NCI-H524 treated with DMSO at 0.1 percent for 48 hours (cell line): ENCODE measurements at places on chromosomes 6 and 20.
A peak's percentile ranks its signal among the peaks of the same experiment; 100 is the strongest.

- no peak for DNase-seq
Observed at GRCh38 chr6:99745651-99746050, 139.0 kb downstream of the PRDM13 start.

- no peak for DNase-seq
Observed at GRCh38 chr20:51327251-51327841, 215.2 kb downstream of the NFATC2 start.

GRCh38 chr6:117263353-117263927 lies 1.9 kb upstream of the VGLL2 start:
- DNase-seq = no peak

- no peak for DNase-seq
Observed at GRCh38 chr6:31169123-31169857, 1.2 kb downstream of the POU5F1 start.

- DNase-seq = no peak
Observed at GRCh38 chr6:161395716-161396231, 121.9 kb upstream of the AGPAT4 start.

DNA sequence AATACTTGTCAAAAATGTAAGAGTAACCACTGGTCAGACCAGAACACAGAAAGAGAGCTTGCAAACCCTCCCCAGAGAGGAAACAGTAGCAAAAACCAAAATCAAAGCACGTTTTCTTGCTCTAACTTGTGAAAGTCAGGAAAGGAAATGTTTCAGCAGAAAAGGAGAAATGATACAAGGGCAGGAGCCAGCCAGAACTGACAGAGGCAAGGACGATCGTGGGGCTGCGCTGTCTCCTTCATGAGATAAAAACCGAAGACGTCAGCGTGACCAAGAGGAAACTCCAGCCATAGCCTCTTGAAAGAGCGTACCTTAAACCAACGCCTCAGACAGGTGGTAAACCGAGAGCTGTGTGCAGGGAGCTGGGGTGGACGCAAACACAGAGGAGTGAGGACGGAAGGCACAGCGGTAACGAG lies 27.5 kb downstream of the LAMA5 start:
- DNase-seq = no peak

DNA sequence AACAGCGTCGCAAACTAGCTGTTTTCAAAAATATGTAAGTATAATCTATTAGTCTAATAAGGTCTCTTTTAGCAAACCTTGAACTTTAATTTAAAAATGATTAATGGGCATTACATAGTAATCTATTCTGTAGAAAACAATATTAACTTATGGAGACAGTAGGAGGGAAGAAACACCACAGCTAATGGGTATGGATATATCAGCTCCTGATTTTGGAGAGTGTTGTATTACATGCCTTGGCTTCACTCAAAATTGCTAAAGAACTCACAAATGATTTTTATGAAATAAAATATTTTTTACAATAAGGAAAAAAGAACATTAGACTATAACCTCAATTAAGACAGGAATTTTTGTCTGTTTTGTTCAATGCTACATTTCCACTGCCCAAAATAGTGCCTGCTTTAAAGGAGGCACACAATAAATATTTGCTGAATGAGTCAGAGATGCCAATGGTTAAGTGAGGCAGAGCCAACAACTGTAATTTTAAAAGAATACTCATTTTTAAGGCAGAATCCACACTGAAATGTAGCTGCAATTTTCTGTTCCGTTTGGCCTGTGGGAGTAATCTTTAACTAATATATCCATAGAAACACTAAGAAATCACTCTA lies 15.7 kb downstream of the ATG5 start:
- no peak for DNase-seq

- no peak for DNase-seq
Observed at GRCh38 chr6:5457983-5458683, 196.8 kb downstream of the FARS2 start.

GRCh38 chr6:52741872-52742271 lies 21.4 kb downstream of the GSTA2 start:
- DNase-seq = no peak

DNA sequence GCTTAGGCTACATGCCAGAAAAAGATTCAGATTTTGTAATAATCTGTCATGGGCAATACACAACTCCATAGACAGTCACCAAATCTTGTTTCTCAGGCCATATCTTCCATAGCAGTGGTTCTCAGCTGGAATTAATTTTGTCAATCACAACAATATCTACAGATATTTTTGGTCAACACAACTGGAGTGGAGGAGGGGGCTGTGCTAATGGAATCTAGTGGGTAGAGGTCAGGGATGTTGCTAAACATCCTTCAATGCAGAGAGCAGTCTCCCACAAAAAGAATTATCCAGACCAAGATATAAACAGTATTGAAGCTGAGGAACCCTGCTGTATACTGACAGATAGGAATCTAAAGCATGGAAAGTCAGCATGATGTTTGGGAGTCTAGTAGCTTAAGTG lies 174.6 kb downstream of the UBE3D start:
- no peak for DNase-seq

- DNase-seq = peak; percentile 97
Observed at GRCh38 chr6:149840345-149841075, 23.6 kb downstream of the LRP11 start.

GRCh38 chr6:98833057-98833306 lies 1.4 kb upstream of the POU3F2 start:
- no peak for DNase-seq

GRCh38 chr20:16575390-16576140 lies 2.3 kb upstream of the KIF16B start:
- no peak for DNase-seq

DNA sequence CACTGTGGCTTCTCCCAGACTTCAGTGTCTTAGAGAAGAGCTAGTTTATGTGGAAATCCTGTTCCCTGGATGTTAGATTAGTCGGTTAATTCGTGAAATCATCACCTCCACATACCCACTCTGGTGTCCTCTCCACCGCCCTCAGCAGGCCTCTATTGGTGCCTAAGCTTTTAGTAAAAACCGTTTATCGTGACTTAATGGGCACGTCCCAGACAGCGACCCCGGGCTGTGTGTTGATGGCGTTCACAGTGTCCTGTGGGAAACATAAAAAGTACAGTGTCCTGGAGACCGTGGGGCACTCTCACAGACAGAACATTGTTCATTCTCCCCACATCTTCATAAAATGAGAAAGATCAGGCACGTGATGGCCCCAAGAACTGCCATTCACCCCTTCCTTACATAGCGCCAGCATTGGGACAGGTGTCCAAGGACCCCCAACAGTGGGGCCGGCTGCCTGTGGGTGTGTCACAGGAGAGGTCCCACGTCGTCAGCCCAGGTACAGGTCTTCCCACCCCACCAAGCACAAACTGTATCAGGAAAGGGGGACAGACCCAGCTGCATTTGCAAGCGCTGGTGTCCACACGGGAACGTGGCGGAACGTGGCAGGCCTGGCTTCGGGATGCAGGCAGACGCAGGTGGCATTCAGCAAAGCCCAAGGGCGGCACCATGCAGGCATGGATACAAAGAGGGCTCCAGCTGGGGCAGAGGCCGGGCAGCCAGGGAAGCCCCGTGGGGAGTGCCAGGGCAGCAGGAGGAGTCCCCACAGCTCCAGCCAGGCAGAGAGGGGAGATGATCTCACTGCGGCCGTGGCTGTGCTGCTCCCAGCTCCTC lies 237.7 kb downstream of the DLL1 start:
- DNase-seq = no peak

DNA sequence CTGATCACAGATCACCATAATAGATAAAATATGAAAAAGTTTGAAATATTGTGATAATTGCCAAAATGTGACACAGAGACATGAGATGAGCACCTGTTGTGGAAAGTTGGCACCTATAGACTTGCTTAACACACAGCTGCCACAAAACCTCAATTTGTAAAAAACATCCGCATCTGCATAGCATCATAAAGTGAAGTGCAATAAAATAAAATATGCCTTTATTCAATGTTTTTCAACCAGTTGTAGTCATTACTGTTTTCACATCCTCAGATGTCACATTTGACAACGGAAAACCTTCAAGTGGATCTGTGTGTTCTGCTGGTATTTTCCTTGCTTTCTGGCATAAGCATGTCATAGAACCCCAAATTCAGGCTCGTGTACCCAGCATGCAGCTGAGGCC lies 50.2 kb upstream of the IFNGR1 start:
- DNase-seq = no peak

DNA sequence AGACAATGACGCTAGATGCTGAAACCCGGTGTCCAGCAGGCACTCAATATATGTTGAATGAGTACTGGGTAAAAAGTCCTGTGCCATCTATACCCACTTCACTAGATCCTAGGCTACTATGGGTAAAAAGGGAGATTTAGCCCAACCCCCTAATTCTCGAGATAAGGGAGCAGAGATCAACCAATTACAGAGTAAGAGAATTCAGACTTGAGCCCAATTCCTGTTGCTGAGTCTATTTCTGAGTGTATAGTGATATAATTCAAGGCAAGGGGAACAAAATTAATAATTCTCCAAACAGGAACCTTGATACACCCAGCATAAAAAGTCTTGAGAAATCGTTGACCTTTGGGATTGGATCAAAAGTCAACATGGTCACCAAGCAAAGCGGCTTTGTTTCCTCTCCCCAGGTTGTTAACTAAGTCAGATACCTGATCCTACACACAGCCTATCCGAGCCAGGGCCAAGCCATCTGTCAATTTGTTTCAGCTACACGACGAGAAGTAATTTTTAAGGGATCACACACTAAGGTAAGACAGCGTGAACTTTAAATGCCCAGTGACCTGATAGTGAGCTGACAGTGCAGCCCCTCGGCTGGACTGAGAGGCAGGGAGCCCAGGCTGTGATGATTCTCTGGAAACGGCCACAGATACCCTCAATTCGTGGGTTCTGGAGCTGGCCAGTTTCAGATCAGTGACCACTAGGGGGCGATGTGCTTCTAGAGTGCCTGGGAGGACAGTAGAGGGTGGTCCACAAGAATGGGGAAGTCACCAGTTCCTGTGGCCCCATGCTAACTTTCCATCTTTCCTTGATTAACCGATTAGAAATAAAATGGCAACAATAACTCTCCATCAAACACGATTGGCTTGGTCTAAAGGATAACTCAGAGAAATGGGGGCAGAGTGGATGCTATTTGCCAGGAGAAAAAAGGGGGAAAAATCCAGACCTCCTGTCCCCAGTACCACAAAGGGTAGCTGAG lies 46.2 kb downstream of the SLC22A23 start:
- DNase-seq = peak; percentile 53

GRCh38 chr6:28860581-28860980 lies 63.2 kb downstream of the TRIM27 start:
- no peak for DNase-seq

DNA sequence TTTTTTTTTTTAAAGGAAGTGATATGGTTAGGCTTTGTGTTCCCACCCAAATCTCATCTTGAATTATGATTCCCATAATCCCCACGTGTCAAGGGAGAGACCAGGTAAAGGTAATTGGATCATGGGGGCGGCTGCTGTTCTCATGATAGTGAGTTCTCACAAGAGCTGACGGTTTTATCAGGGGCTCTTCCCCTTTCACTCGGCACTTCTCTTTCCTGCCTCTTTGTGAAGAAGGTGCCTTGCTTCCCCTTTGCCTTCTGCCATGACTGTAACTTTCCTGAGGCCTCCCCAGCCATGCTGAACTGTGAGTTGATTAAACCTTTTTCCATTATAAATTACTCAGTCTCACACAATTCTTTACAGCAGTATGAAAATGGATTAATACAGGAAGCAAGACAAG lies 64.3 kb downstream of the ZFP64 start:
- no peak for DNase-seq
